Brain microvascular endothelial cell (primary cell): ENCODE measurements at places on chromosomes 7 and 10.

GRCh38 chr10:49118430-49119074 is 3.2 kb upstream of the VSTM4 start:
- DNase-seq, result no peak

DNA sequence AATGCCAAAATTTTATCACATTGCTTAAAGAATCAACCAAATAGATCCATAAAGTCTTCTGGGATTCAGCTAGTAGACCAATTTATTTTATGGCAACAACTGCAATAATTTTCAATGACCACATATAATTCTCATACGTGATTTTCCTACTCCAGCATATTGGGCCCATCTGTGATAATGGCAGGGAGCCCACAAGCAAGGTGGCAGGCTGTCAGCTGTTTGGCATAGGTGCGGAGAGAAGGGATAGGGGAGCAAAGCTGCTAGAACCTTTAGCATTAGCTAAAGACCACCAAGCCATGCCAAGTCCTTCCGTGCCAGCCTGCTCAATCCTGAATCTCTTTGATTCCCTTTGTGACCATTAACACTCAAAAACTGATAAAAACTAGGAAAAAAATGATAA is 721.2 kb downstream of the XPNPEP1 start:
- no peak for DNase-seq

DNA sequence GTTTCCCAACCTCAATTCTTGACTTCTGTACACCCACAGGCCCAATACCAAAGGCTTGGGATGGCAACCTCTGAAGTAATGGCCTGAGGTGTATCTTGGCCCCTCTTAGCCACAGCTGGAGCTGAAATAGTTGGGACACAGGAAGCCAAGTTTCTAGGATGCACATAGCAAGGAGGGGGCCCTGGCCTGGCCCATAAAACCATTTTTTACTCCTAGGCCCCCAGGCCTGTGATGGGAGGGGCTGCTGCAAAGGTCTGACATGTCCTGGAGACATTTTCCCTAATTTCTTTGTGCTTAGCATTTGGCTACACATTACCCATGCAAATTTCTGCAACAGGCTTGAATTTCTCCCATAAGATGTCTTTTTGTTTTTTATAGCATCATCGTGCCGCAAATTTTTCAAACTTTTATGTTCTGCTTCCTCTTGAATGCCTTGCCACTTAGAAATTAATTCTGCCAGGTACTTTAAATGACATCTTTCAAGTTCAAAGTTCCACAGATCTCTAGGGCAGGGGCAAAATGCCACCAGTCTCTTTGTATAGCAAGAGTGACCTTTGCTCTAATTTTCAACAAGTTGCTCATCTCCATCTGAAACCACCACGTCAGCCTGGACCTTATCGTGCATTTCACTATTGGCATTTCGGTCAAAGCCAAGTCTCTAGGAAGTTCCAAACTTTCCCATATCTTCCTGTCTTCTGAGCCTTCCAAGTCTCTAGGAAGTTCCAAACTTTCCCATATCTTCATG is 490.8 kb downstream of the IPMK start:
- no peak for DNase-seq

GRCh38 chr10:49160814-49161213 is 27.0 kb upstream of the FAM170B start:
- no peak for DNase-seq

- DNase-seq, result no peak
Observed at GRCh38 chr10:121690152-121690848, 92.1 kb upstream of the FGFR2 start.

DNA sequence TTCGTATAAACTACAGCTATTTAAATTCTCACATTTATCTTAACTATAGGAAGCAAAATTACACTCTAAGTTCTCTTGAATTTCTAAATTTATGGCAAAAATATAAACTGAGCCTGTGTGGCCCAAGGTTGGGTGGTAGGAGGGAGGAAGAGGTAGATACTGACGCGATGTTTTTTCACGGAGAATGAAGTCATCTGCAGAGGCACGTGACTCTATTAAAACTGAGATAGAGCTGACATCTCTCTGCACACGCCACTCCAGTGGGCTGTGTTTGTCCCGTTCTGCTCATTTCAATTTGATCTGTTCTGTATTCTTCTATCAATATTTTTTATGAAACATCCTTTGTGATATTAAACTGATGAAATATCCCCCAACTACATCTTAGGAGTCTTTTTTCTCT is 286.8 kb downstream of the DNAJB6 start:
- DNase-seq, result no peak

GRCh38 chr7:140033036-140033435 is 29.7 kb downstream of the PARP12 start:
- DNase-seq, result peak; percentile 35

DNA sequence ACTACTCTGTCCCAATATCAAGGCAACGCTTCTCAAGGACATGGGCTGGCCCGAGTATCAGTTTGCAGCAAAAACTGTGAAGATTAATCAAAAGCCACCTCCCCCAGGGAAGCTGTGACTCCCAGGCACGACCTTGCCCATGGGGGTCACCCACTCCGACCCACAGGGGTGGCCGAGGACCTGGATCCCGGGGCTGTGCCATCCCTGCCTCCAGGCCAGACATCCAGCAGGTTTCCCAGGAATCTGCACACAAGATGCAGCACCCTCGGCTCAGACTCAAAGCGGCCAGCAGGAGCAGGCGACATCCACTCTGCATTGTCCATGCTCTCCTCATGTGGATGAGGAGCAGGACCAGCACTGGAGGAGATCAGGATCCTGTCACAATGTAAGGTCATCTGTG is 39.8 kb downstream of the PTPRN2 start:
- no peak for DNase-seq

DNA sequence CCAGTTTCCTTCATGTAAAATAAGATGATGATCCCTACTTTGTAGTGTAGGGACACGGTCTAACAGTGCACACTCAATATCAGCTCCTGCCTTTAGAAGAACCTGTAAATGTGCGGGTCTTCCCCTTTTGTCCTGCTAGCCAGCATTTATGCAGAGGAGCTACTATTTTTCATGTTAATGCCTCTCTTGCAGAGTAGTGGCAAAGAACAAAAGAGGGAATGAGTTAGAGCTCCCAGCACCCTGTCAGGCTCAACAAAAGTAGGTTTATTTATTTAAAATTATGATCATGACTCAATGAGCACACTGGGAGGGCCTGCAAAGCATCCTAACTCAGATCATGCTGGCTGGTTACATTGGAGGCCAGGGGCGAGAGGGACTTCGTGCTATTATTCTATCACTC is 414.5 kb upstream of the COBL start:
- DNase-seq, result no peak

DNA sequence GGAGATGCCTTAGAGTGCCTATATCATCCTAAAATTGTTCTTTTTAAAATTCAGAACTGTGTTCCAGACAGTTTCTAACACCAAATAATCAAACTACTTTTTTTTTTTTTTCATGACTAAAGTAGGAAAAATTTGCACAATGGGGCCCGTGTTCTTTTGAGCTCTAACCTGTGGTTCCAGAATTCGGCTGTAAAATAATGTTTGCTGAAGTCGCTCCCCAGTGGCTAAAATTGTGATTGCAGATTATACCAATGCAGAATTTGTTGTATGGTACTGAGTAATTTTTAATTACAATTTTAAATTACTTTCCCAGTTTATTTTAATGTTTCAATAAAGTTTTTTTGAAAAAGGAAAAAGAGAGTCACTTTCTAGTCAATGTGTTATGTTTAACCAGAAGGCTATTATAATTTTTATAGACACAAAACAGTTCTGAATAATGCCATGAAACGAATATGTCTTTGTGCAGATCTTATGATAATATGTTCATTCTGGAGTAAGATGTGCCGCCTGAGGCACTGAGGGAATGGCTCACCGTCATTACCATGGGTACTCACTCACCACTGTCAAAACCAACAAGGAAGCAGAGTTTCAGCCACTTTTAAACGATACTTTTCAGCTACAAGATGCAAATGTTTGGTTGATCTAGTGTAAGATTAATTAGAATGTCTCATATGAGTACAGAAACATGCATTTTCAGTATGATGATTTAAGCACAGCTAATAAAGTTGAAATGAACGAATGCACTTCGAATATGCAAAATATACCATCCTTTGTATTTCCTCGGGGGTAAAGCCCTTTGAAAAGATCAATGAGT is 173.6 kb downstream of the PRKCQ start:
- peak; percentile 36 for DNase-seq

- no peak for DNase-seq
Observed at GRCh38 chr7:55161154-55161687, 142.4 kb downstream of the EGFR start.

DNA sequence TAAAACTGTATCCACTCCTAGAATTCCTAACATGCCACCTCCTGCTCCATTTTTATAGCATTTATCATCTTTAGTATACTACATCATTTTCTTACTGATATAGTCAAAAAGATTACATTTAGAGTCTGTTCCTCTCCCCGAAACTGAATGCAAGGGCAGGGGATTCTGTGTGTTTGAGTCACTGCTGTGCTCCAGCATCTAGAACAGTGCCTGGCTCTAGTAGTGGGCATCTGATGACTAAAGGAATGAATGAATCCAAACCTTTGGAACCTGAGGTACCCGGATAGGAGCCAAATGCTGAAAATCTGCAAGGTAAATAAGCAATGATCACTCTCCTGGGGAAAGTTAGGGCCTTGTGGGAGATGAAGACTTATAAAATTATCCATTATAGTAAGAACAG is 18.9 kb downstream of the GOT1 start:
- DNase-seq, result no peak

GRCh38 chr7:5429253-5429856 is 5.7 kb upstream of the TNRC18 start:
- DNase-seq, result no peak

- DNase-seq, result peak; percentile 85
Observed at GRCh38 chr7:120583899-120584586, 273.9 kb downstream of the TSPAN12 start.

GRCh38 chr7:123231021-123232000 is 31.5 kb upstream of the SLC13A1 start:
- no peak for DNase-seq

DNA sequence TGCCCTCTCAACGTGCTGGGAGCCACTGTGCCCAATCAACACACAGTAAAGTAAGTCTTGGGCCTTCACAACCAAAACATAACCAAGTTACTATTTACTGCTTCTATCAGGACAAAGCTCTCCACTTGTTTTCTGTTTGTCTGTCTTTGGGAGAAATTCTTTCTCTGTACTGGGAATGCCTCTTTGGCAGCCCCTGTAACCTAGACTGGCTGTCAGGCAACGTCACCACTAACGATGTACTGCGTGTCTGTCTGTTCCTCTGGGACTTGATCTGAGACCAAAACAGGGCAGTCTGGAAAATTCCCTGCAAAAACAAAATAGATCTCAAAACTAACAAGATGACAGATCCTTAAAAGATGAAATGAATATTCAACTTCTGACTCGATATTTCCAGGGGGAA is 113.0 kb downstream of the SMURF1 start:
- peak; percentile 18 for DNase-seq

DNA sequence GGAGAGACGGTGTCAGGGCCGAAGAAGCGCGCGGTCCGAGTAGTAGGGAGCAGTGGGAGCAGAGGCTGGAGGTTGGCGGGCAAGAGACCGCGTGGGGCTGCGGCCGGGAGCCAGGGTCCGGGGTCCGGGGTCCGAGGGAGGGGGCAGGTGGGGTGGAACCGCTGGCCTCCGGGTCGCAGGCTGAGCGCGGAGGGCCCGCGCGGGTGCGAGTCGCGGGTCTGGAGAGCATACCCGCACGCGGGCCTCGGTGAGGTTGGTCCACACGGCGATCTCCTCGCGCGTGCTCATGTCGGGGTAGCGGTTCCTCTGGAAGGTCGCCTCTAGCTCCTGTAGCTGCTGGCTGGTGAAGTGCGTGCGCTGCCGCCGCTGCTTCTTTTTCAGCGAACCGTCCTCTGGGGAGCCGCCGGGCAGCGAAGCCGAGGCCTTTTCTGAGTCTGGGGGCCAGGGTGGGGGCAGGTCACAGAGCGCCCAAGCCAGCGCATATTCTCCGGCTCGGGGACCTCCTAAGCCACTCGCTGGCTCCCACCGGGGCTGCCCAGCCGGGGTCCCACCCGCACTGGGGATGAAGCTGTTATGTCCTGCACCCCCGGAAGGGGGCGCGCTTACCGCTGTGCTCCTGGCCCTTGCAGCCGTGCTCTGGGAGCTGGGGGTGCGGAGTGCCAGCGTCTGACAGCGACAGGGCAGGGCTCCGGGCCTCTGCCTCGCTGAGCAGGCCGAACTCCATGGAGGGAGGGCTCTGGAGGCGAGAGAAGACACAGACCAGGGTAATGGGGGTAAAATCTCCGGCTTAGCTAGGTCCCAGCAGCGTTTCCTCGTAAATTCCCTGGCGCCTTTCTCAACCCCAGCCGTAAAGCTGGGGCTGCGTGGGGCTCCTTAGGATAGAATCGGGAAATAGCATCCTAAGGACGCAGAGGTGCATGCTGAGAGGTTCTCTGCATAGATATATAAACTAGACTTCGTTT is 5.5 kb downstream of the ELOVL3 start:
- no peak for DNase-seq

DNA sequence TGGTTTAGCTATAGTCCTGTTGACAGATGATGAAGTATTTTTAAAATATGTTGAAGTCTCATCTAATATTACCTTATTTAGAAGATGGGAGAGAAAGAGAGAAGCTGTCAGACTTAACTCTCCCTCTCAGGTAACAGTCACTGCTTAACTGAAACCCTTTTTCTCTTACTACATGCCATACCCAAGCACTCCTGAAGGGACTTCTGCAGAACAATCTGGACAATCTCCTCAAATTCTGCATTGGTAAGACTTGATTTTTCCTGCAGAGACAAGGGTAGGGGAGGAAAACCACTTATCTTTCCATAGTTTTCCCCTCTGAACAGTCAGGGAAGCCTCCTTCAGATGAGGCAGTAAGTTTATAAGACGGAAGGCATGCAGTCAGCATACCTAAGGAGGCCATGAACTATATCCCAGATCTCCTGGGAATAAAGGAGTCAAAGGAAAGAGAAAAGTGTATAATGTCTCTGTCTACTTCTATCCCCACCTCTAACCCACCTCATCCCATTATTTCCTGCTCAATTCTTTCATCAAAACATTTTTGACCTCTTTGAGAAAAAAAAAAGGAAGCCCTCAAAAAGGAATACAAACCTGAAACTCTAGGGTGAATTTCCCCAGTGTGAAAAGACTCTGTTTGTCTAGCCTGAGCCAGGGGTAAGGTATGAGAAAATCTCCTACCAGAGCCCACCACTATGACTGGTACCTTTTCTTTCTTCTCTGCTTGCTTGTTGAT is 9.4 kb downstream of the ZCWPW1 start:
- DNase-seq, result no peak

DNA sequence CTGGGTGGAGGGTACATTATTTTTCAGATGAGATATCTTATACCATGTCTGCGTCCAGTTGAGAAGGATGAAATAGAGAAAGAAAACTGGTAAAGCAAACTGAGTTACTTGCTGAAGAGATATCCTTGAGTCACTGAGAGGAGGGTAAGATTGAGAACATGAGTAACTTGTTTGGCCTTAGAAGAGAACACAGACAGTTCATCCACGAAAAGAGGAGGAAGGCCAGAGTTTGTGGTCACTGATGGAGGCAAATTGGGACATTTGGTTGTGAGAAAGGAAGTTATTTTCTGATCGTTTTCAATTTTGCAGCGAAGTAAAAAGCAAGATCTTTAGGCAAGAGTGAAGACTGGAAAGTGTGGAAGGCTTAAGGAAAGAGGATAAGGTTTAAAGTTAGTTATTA is 15.6 kb downstream of the MBL2 start:
- DNase-seq, result no peak
